AG09309 (cell line): ENCODE measurements at places on chromosomes 5 and 9.

- DNase-seq: no peak
These were observed 635.4 kb downstream of the IRX1 start for GRCh38 chr5:4230786-4231641.

- no peak for DNase-seq
These were observed 8.8 kb downstream of the AQP7 start for GRCh38 chr9:33393581-33393980.

- no peak for DNase-seq
These were observed 20.9 kb downstream of the FOXE1 start for GRCh38 chr9:97873882-97874281.

DNA sequence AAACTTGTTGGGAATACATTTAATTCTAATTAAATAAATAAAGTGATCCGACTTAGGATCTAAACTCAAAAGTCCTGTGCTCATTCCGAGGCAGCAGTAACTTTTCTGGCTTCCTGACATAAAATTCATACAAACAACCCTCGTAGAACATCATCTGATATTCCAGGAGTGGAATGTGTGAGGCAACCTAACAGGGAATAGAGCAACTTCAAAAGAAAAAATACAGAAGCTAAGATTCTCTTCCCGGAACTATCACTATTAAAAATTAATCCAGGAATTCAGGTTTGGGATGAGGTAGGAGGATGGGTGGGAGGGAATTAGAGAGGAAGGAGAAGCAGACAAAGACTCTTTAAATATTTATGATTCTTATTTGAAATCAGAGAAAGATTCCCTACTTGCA is 32.9 kb upstream of the TRIO start:
- DNase-seq: no peak
